ENCODE measurements at places on chromosomes 7 and 10.

DNA sequence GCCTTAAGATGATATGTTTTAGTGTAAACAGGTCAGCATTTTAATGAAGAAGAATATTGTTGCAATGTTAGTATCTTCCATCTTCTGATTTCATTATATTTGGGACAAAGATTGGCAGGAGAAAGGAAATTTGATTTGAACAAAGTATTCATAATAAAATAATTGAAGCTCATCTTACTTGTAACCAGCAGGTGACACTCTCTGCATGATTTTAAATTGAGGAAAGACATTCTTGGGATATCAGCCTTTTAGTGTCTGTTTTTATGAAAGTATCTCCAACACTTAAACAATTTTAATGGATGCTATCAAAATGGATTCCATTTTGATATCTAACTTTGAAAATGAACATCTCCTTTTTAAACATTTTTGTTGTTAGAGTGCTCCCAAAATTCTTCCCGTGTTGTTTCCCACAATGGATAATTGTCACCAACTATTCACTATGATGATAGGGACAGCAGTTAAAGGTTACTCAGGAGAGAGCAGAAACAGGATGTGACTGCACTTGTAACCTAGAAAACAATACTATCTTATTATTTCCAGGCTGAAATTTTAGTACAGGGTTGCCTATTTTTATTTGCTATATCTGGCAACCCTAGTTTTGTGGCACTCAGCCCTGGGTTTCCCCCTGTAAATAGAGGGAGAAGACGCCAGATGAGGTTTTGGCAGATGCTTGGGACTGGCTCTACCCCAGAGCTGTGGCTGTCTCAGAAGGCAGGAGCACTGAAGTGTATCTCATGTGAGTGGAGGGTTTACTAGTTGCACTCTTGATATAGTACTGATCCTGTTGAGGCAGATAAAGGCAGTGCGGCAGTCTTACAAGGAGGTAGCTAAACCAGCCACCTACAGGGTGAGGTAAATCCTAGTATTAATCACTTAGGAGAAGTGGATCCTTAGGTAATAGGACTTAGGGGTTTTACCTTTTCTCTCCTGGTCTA lies 31.0 kb upstream of the ABCB4 start:
- no peak for DNase-seq

- DNase-seq, result peak; percentile 39
Observed at GRCh38 chr7:22628112-22628511, 98.9 kb upstream of the IL6 start.

GRCh38 chr10:81603106-81603620 lies 271.8 kb upstream of the NRG3 start:
- DNase-seq, result no peak

DNA sequence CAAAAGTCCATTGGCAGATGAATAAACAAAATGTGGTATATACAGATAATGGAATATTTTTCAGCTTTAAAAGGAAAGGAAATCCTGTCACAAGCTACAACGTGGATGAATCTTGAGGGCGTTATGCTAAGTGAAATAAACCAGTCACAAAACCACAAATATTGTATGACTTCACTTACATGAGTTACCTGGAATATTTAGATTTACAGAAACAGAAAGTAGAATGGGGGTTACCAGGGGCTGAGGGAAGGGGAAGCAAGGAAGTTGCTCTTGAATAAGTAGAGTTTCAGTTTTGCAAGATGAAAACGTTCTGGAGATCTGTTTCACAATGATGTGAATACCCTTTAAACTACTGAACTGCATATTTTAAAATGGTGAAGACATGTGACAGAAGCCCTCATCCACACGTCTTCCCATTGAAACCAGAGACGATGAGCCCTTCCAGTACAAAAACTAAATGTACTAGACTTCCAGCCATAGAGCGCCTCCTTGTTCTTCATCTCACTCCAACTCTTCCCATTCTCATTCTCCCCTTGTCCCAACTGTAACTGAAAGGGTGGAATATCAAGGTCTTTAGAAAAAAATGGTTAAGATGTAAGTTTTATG lies 62.4 kb downstream of the MICU1 start:
- DNase-seq, result no peak
